ENCODE measurements at places on chromosomes 6 and 20.

DNA sequence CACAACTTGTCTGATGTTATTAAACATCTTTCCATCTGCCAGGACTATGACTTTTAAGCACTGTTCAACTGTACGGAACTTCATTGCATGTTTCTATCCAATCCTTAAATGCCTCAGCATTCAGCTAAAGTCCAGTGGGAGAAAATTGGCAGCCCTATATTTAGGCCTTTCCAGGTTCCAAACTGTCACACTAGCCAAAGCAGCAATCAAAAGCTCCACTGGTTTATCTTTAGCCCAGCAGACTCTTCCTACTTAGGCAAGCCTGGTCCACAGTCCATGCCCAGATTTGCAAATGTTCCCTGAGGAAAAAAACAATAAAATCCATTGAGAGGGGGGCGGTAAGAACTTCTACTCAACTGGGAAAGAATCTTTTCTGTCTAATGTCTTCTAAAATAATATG lies 349.1 kb upstream of the GJE1 start:
- no peak for DNase-seq

- no peak for DNase-seq
Observed at GRCh38 chr6:75579951-75580350, 21.7 kb upstream of the SENP6 start.

GRCh38 chr6:143828572-143828971 lies 14.6 kb upstream of the LTV1 start:
- no peak for DNase-seq

- DNase-seq = no peak
Observed at GRCh38 chr20:10352934-10353824, 80.8 kb downstream of the MKKS start.

GRCh38 chr6:41064841-41065240 lies 7.3 kb downstream of the OARD1 start:
- no peak for DNase-seq

- DNase-seq = no peak
Observed at GRCh38 chr6:44270526-44271405, 516 bp downstream of the TMEM151B start.

DNA sequence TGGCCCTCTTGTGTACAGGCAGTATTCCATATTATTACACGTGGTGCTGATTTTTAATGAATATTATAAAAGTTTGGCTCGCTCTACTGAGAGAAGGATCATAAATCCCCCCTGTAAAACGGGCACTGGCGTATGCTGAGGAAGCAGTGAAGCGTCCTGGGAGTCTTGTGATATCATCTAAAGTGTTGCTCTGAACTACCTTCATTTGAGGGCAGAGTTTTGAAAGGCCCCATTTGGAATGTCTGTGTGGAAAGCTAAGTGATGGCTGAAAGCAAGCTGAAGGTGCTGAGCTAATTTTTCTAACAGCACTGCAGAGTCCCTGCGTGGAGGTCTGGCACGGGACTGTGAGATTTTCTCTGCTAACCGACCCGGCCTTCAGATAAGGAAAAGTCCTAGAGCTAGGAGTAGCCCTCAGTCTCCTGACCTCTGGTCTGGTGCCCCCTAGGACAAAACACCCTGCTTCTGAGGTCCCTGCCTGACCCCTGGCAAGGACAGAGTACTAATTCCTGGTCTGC lies 1.3 kb upstream of the BACH2 start:
- DNase-seq = no peak

- peak; percentile 66 for DNase-seq
Observed at GRCh38 chr6:10084111-10084986, 330.5 kb downstream of the TFAP2A start.

DNA sequence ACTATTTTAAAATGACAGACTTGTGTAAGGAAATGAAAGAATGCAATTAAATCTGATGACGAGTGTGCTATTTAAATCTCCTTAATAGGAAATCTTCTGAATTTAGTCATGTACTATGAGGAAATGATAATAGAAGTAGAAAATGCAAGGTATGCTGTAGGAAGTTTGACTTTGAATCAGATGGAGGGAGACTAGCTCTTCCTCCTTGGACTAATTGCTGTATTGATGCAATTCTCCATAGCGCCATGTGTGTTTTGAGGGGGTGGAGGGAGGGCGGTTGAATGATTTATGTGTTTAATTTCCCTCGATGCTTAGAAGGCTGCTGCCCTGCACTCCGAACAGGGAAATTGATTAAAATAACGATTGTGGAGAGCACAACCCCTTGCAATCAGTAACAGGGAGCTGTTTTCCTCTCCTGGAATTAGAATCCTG lies 214.4 kb upstream of the PRND start:
- DNase-seq = no peak

DNA sequence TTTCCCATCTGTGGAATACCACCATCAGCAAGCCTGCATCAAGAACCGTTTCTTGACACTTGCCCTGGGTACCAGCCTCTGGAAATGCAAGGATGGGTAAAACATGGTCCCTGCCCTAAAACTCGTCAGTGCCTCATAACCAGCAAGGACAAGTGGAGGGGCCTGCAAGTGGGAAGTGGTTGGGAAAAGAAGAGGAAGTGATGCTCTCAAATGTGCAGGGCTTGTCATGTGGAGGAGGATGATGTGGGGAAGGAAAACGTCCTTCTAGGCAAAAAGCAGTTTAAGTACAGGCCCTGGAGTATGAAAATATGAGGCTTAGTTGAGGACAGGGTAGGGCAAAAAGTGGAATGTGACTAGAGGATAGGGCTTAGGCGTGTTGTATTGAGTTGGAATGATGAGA lies 19.0 kb downstream of the RREB1 start:
- peak; percentile 76 for DNase-seq

DNA sequence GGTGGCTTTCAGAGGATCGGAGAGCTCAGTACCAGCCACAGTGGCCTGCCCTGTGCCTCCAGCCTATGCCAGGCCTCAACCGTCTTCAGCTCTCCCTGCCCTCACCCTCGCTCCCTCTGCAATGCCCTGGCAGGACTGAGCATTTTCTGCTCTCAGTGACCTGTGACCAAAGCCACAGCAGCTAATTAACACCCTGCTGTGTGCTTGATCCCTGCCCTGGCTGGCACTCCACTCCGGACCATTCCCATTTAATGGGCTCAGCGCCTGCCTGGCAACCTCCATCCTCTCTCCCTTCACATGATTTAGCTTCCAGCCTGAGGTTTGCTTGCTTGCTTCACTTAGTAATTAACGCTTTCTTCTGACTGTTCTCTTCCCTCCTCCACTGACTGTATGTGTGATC lies 287.5 kb downstream of the LRFN2 start:
- DNase-seq = no peak

DNA sequence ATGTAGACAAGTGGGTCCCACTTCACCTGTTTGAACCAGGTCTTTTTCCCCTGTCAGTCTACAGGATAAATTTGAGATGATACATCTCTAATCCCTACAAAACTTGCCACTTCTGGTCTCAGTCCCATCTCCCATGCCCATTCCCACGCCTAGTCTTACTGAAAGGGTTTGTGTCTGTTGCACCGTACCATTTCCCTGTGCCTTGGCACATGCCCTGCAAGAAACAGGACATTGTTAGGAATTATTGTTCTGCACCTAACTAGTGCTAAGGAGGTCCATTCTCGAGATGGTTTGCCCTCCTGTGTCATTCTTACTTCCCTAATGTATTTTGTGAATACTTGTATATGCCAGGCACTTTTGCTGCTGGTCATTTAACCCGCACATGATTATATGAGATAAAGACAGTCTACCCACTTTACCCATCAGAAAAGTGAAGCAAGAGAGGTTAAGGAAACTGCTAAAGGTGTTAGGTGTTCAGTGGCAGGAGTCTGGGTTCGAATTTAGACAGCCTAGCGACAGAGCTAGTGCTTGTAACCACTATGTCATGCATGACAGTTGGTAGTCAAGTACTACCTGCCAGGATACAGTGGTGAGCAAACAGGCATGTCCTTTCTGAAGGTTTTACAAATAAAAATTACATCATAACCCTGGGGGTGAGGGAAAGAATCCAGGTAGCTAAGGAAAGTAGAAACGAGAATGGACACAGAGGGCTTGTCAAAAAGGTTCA lies 12.7 kb downstream of the FAM217A start:
- no peak for DNase-seq

GRCh38 chr6:127932708-127933107 lies 31.9 kb upstream of the THEMIS start:
- DNase-seq = no peak

DNA sequence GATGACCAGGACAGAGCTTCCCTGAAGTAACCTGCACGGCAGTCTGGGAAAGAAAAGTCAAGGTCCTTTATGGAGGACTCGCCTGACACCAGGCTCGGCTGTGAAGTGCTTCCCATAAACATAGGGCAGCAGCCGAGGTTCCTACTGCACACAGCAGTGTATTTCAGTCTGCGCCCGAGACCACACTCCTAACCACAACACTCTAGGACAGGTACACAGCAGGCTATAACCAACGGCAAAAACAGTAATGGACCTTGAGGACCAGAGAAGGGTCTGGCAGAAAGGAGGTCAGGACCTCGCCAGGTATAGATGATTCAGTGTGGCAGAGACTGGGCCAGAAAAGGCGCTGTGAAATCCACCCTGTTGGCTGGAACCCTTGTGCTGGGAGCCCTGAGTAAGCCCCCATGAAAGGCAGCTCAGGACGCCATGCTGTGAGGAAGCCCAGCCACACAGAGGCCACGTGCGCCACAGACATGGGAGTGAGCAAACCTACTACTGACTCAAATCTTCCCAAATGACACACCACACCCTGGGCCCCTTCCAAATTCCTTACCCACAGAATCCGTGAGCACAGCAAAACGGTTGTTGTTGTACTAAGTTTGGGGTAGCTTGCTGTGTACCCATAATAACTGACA lies 129.6 kb upstream of the CST7 start:
- no peak for DNase-seq

GRCh38 chr20:32589256-32589655 lies 4.1 kb upstream of the NOL4L start:
- no peak for DNase-seq

GRCh38 chr20:11331096-11331495 lies 586.6 kb upstream of the BTBD3 start:
- DNase-seq = no peak

- no peak for DNase-seq
Observed at GRCh38 chr6:159933077-159933476, 35.8 kb upstream of the IGF2R start.

DNA sequence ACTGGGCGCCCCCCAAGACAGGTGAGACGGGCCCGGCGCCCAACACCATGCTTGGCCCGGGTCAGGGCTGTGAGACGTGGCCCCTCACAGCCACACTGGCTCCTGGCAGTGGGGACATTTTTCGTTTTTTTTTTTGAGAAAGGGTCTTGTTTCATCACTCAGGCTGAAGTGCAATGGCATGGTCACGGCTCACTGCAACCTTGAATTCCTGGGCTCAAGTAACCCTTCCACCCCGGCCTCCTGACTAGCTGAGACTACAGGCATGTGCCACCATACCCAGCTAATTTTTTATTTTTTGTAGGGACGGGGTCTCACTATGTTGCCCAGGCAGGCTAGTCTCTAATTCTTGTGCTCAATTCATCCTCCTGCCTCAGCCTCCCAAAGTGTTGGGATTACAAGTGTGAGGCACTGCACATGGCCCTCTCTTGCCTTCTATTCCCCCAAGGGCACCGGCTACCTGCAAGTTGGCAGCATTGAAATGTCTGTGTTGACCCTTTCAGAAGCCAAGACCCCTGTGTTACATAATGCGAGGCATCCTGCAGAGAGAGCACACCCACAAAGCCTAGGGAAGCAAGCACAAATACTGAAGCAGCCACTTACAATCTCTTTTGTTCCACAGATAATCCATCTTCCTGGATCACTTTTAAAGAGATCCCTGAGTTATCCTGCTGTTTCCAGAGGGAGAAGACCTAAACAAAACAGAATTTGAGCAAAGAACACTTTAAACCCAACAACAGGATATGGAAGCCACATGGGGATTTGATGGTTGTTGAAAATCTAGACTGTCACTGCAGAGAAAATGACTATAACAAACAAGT lies 57.5 kb upstream of the SLC4A11 start:
- no peak for DNase-seq

Measured in HL-60 (cell line).